Mesothelial cell of epicardium (in vitro differentiated cells): ENCODE measurements at places on chromosomes 7 and 10.
A peak's percentile ranks its signal among the peaks of the same experiment; 100 is the strongest.

- H3K4me3 ChIP-seq: no peak overlapping the region
- H3K27me3 ChIP-seq: no peaks in the 10 kb centered on the region
- peaks cover 16% of the 10 kb centered on the region for H3K36me3 ChIP-seq
- H3K27ac ChIP-seq: no peak overlapping the region
Measured at GRCh38 chr7:6476596-6477317, 29.0 kb upstream of the DAGLB start.

DNA sequence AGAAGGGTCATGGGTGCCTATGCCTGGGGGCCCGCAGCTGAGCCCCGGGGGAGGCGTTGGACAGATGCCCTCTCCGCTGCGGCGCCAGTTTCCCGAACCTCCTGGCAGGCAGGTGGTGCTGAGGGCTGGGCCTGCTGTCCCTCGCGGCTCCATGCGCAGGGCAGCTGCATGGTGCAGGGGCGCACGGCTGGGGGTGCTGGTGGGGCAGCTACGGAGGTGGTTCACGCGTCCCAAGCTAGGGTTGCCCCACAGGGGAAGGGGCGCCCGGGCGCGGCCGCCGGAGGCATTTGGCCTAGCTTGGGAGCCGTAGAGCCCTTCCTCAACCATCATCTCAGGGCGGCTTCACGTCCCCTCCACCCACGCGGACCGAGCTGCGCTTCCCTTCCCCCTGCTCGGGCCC lies 146.0 kb downstream of the CCDC201 start:
- no peaks in the 10 kb centered on the region for H3K27me3 ChIP-seq
- no peak for DNase-seq
- H3K4me1 ChIP-seq: no peaks in the 10 kb centered on the region
- peaks cover 45% of the 10 kb centered on the region for H3K36me3 ChIP-seq

GRCh38 chr7:17557251-17557671 lies 258.8 kb downstream of the AHR start:
- no peaks in the 10 kb centered on the region for H3K27me3 ChIP-seq
- H3K4me1 ChIP-seq: peaks cover 35% of the 10 kb centered on the region
- H3K4me3 ChIP-seq: no peak overlapping the region
- H3K36me3 ChIP-seq: no peaks in the 10 kb centered on the region
- no peak for DNase-seq

- no peaks in the 10 kb centered on the region for H3K27me3 ChIP-seq
- peaks cover 26% of the 10 kb centered on the region for H3K4me1 ChIP-seq
- peak overlapping the region; percentile 99 for H3K27ac ChIP-seq
- H3K4me3 ChIP-seq: peak overlapping the region; percentile 90
- H3K36me3 ChIP-seq: peaks cover 6% of the 10 kb centered on the region
- peak; percentile 62 for DNase-seq
Measured at GRCh38 chr10:73998929-73999691, 1.2 kb downstream of the VCL start.

GRCh38 chr7:144665689-144666381 lies 170.0 kb downstream of the TPK1 start:
- no peaks in the 10 kb centered on the region for H3K36me3 ChIP-seq
- no peak for DNase-seq
- no peak overlapping the region for H3K4me3 ChIP-seq
- H3K27me3 ChIP-seq: no peaks in the 10 kb centered on the region
- peak overlapping the region; percentile 41 for H3K27ac ChIP-seq

DNA sequence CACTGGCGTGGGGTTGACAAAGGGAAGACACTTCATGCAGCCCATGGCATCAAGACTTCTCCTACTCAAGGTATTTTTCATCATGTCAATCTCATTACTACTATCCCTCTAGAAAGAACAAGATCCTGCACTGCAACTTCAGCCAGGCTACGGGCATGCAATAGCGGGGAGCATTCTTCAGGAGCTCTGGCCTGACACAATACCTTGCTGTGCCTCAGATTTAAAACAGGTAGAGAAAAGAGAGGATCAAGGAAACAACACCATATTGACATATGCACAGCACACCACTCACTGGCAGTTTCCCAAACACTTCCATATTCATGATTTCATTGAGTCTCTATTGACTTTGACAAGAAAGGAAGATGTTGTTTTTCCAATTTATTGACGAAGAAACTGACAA lies 51.5 kb downstream of the DOCK4 start:
- DNase-seq: no peak
- H3K36me3 ChIP-seq: no peaks in the 10 kb centered on the region
- no peaks in the 10 kb centered on the region for H3K27me3 ChIP-seq

DNA sequence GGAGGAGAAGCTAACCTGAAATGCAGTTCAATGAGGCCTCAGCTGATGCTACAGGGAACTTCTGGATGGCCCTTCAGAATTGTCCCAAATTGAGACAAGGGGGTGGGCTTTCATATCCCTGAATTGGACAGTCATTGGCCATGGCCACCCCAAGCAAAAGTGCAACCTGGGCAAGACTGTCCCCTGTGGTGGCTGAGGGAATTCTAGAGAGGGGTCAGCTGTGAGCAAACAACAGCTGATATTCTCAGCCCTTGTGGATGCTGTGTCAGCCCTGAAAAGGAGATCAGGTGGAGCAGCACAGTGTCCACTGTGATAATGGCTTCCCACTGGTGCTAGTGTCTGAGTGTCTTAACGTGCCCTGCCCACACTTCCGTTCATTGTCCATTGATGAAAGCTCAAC lies 76.6 kb downstream of the SLC16A9 start:
- no peaks in the 10 kb centered on the region for H3K4me1 ChIP-seq
- no peak overlapping the region for H3K4me3 ChIP-seq
- H3K27ac ChIP-seq: no peak overlapping the region
- H3K36me3 ChIP-seq: no peaks in the 10 kb centered on the region
- H3K27me3 ChIP-seq: peaks cover 8% of the 10 kb centered on the region

- peak overlapping the region; percentile 94 for H3K27ac ChIP-seq
- H3K27me3 ChIP-seq: no peaks in the 10 kb centered on the region
- H3K4me1 ChIP-seq: peaks cover 58% of the 10 kb centered on the region
- no peaks in the 10 kb centered on the region for H3K36me3 ChIP-seq
- H3K4me3 ChIP-seq: peak overlapping the region; percentile 98
Measured at GRCh38 chr10:79070606-79071395, 2.0 kb downstream of the ZMIZ1 start.
